ENCODE measurements at places on chromosomes 5 and 9. TPM values are rescaled to one million over a fixed set of nuclear protein-coding genes. Genes with fewer than 3 reads are reported as not detected.

DNA sequence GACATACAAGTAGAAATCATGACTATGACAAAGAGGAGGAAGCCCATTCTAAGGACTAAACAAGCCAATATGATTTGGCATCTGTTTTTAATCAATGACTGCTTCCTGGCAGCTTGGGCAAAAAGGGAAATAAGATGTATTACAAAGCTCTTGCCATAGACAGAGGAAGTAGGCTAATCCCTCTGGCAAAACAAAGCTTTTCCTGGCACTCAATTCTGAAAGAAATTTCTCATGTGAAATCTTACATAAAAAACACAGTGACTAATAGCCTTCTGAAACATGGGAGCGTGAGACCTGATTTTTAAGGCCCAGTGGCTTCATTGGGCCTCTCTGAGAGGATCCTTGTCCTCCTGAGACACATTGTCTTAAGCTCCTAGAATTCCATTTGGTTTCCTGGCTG lies 93.6 kb downstream of the COL23A1 start:
- H3K36me3 ChIP-seq = no peaks in the 10 kb centered on the region
- no peaks in the 10 kb centered on the region for H3K4me1 ChIP-seq
- DNase-seq = no peak
- H3K4me3 ChIP-seq = no peak overlapping the region
- no peaks in the 10 kb centered on the region for H3K27me3 ChIP-seq
- no peak overlapping the region for H3K27ac ChIP-seq

- no peaks in the 10 kb centered on the region for H3K27me3 ChIP-seq
- H3K4me1 ChIP-seq = no peaks in the 10 kb centered on the region
- H3K4me3 ChIP-seq = no peak overlapping the region
- no peaks in the 10 kb centered on the region for H3K36me3 ChIP-seq
- no peak overlapping the region for H3K27ac ChIP-seq
These were observed 87.5 kb upstream of the NR5A1 start for GRCh38 chr9:124594673-124595072.

- no peaks in the 10 kb centered on the region for H3K4me1 ChIP-seq
- H3K27me3 ChIP-seq = no peaks in the 10 kb centered on the region
- no peak overlapping the region for H3K4me3 ChIP-seq
These were observed 62.3 kb downstream of the NIPSNAP3B start for GRCh38 chr9:104826079-104826775.

GRCh38 chr5:75009556-75010345 lies 42.6 kb downstream of the GCNT4 start:
- H3K27me3 ChIP-seq = peaks cover 18% of the 10 kb centered on the region
- no peak overlapping the region for H3K4me3 ChIP-seq
- peaks cover 5% of the 10 kb centered on the region for H3K4me1 ChIP-seq
- H3K27ac ChIP-seq = no peak overlapping the region

CENPK gene
- 5.7 TPM for polyA plus RNA-seq

PANK3 gene
- polyA plus RNA-seq = 2.7 TPM
